Prostate gland (tissue), 2 donors: ENCODE measurements at places on chromosomes 12 and 14.

- no peak for DNase-seq
These were observed 424.0 kb downstream of the RMST start for GRCh38 chr12:97886511-97887176.

- no peak for DNase-seq
These were observed 48.7 kb downstream of the LRIG3 start for GRCh38 chr12:58871556-58871955.

- DNase-seq: no peak
These were observed 64.2 kb upstream of the EEA1 start for GRCh38 chr12:92993259-92993658.

DNA sequence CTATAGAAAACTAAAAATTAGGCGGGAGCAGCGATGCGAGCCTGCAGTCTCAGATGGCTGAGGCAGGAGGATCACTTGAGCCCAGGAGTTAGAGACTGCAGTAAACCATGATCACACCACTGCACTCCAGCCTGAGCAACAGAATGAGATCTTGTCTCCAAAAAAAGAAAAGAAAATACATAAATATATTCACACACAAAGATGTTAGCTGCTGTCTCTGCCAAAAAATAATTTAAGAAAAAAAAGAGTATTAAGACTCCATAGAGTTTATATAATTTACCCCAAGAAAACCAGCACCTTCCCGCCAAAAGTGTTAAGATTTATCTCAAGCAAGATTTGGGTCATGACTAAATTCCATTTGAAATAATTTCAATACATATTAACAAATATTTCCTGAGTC lies 102.6 kb downstream of the MED13L start:
- DNase-seq: no peak

DNA sequence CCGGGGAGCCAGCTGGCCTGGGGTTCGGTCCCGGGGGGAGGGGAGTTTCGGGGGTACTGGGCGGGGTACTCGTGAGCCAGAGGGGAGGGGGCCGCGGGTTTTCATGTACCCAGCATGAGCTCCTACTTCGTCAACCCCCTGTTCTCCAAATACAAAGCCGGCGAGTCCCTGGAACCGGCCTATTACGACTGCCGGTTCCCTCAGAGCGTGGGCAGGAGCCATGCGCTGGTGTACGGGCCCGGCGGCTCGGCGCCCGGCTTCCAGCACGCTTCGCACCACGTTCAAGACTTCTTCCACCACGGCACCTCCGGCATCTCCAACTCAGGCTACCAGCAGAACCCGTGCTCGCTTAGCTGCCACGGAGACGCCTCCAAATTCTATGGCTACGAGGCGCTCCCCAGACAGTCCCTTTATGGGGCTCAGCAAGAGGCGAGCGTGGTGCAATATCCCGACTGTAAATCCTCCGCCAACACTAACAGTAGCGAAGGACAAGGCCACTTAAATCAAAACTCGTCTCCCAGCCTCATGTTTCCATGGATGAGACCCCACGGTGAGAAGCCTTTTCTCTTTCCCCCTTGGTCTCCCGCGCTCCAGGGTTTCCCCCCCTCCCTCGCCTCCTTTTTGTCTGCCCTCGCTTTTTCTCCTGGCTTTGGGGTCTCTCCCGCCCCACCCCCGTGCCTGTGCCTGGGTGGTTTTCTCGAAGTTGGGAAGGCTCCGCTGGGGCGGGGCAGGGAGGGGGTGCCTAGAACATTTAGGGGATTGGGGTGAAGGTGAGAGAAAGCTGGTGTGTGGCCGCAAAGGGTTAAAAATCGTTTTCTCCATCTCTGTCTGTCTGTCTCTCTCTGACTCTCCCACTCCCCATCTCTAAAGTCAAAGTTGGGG lies 627 bp downstream of the HOXC8 start:
- no peak for DNase-seq

- no peak for DNase-seq
These were observed 145.1 kb upstream of the C14orf180 start for GRCh38 chr14:104434214-104435076.

DNA sequence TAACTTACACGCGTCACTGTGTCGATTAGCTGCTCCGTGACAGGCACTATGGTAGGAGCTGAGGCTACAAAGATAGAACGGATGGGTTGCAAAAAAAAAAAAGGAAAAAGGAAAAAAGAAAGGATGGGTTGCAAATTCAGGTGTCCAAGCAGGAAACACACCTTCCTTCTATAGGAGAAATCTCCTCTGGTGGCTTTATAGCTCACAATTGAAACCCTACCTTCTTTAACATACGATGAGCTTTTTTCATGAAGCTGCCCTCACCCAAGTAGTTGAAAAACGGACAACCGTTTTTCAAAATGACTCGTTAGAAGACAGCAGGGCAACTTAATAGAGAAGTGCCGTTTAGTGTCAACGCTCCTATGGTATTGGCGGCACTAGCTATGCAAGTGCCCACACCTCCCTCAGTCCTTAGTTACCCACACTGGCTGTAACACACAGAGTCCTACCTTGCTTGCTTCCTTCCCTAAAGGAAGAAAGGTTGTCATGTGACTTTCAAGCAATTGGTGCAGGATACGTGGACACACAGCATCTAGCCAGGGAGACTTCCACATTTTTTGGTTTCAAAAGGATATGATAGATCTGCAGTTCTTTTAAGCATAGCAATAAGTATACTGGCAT lies 682 bp upstream of the TRIP11 start:
- DNase-seq: peak; percentile 24

DNA sequence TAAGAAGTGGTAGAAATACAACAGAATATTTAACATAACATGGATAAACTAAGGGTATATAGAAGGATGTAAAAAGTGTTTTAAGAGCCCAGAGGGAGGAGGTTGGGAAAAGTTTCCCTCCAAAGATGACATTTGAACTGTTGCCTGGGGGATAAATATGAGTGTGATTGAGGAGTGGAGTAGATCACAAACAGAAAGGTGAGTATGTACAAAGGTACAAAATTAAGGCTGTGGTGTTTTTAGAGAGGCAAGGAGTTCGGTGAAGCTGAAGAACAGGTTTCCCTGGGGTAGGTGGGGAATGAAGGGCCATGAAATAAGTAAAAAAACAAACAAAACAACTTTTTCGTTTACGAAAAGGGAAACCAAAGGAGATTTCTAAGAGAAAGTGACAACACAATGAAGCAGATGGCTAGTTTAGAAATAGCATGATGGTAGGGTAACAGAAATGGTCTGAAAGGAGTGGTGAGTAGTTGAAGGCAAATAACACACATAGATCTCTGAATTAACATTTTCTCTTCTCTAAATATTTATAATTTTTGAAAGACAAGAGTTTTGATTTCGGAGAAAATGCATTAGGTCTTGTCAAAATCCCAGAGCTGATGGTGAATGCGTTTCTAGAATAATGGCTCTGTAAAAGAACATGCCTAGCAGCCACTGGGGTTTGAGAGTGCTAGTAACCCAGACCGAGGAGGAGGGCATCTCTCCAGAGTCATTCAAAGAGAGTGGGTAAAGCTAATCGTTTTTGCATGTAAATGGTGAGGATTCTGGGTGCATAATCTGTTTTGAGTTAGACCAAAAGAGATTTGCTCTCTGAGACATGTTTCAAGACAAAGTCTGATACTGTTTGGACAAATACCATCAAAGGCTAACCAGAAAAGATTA lies 240.4 kb upstream of the DCN start:
- no peak for DNase-seq

DNA sequence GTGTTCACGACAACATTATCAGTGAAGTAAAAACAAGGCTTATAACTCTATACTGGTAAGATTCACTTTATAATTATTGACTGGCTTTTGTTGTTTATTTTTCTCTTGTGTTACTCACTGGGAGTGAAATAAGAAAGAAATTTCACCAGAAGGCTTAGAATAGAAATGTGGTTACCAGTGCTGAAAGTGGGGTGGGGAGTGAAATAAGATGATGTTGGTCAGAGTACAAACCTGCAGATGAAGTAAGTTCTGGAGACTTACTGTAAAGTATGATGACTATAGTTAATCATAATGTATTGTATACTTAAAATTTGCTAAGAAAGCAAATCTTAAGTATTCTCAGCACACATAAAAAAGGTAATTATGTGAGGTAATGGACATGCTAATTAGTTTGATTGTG lies 198.4 kb downstream of the KLHL28 start:
- DNase-seq: no peak

DNA sequence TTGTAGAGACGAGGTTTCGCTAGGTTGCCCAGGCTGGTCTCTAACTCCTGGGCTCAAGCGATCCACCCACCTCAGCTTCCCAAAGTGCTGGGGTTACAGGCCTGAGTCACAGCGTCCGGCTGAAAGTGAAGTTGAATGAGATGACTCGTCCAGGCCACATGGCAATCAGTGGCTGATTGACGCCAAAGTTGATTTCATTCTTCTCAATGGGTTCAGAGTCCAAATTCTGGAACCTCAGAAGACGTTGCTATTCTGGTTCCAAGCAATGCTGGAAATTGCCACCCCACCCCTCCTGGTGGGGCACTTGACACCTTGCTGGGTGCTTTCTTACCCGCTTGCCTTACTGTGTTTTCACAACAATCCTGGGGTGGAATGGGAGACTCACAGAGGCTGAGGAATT lies 14.9 kb downstream of the ABCB9 start:
- no peak for DNase-seq

- DNase-seq: no peak
These were observed 188.3 kb upstream of the BCL2L14 start for GRCh38 chr12:11882301-11883019.

DNA sequence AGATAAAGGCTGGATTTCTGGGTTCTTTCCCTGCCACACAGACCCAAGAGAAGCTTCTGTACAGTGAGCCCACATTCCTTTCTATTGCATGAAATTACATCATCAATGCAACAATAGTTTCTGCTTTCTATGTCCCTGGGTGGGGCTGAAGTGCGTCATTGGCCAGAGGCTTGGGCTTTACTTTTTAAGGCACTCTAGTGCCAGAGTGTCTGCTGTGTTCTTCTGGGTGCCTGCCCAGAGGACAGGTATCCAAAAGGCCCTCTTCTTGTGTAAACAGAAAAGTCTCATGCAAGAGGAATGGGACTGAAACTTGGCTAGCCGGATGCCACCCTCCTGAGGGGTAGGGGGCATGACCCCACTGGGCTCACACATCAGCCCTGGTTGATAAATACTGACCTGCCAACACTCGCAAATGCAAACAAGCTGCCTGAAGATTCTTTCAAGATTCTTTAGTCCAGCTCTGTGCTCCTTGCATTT lies 5.9 kb downstream of the KRT86 start:
- DNase-seq: peak; percentile 88

DNA sequence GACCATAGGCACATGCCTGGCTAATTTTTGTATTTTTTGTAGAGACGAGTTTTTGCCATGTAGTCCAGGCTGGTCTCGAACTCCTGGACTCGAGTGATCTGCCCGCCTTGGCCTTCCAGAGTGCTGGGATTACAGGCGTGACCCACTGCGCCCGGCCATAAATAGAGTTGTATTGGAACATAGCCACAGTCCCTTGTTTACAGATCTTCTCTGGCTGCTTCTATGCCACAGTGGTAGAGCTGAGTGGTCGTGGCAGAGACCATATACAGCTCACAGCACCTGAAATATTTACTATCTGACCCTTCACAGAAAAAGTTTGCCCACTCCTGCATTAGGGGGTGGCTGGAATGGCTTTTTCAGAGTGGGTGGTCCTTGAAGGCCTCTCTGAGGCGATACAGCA lies 28.0 kb upstream of the TSPAN9 start:
- no peak for DNase-seq

DNA sequence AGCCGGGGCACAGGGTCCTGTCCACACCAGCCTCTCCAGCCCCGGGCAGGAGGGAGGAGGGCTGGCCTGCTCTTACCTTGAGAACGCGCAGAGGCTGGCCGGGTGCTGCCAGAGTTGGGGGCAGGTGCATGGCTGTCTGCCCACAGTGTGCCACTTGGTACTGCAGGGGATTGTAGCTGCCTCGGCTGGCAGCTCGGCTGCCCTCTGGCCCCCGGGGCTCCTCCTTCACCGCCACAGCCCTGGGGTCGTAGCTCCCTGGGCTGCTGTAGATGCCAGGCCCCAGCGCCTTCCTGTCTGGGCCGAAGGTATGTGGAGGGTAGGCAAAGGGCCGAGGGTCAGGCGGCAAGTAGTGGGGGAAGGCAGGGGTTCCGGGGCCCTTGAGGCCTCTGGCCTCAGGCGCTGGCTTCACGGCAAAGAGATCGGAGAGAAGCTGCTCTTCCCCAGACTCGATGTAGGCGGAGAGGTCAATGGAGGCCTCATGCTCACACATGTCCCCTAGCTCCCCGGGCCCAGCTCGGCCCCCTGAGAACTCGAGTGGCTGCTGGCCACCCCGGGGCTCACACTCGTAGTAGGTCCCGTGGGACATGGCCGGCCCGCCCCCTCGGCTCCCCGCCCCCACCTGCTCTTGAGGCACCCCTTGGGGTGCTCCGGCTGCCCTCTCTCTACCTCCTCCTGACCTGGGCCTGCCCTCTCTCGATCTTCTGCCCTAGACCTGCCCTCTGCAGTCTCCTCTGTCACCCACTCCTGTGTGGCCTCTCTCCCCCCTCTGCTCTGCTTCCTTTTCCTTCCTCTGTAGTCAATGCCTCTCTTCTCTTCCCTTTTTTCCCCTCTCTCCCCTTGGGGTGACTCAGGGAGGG lies at the start of gene CEBPE:
CEBPE (minus strand) TSS at position 750 of the 857 bp plus-strand sequence; CDS start at position 586, 164 bp downstream.
- DNase-seq: no peak

DNA sequence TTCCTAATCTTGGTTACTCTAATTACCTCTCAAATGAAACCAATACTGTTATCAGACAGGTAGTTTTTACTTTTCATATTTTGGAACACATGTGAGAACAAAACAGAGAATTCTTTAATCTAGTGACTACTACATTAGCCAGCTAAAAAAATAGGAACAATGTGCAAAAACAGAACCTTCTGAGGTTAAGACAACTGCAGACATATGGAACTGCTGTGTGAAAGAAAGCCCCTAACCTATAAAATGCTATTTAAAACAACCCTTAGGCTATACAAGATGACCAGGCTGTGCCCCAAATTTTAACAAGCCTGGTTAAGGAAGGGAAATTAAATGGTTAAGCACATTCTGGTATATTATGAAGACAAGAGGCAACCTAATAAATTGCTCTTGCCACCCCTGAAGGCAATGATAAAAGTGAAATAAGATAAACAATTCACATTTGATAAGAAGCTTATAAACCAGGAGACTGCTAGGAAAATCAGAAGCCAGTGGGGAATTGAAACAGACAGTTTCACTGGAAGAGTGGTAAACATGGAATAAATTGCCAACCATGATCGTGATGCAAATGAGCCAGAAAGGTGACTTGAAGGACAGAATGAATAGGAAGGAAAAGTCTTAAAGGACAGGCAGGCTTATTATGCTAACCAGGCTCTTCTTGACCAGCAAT lies 7.4 kb downstream of the GTSF1 start:
- no peak for DNase-seq

DNA sequence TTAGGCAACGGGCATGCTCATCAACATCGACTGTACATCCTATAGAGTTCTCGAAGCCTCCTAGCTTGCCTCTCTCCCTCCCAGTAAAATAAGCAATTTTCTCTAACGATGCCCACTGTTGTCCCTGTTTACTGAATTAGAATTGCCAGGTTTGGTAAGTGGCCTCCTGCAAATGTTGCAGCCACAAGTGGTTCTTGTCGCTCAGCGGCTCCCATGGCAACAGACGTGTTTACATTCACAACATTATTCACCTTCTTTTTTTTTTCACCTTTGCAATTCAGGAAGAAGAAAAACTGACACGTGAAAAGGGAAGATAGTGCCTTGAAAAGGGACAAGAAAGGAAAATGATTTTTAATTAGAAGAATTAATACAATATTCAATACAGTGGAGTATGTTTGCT lies 100.9 kb upstream of the PKP2 start:
- no peak for DNase-seq

GRCh38 chr12:112645586-112645985 lies 146.0 kb upstream of the RPH3A start:
- no peak for DNase-seq

GRCh38 chr12:93825501-93825888 lies 148.3 kb downstream of the CRADD start:
- DNase-seq: no peak

GRCh38 chr12:80539029-80539428 lies 95.0 kb downstream of the PTPRQ start:
- DNase-seq: no peak
